ENCODE measurements at places on chromosomes 2 and 18.
A peak's percentile ranks its signal among the peaks of the same experiment; 100 is the strongest.

GRCh38 chr2:127400533-127400896 lies 12.7 kb upstream of the MAP3K2 start:
- peaks cover 40% of the 10 kb centered on the region for H3K4me1 ChIP-seq
- no peaks in the 10 kb centered on the region for H3K36me3 ChIP-seq
- H3K4me3 ChIP-seq: no peak overlapping the region
- H3K27ac ChIP-seq: no peak overlapping the region
- no peaks in the 10 kb centered on the region for H3K27me3 ChIP-seq
- ATAC-seq: peak; percentile 9

DNA sequence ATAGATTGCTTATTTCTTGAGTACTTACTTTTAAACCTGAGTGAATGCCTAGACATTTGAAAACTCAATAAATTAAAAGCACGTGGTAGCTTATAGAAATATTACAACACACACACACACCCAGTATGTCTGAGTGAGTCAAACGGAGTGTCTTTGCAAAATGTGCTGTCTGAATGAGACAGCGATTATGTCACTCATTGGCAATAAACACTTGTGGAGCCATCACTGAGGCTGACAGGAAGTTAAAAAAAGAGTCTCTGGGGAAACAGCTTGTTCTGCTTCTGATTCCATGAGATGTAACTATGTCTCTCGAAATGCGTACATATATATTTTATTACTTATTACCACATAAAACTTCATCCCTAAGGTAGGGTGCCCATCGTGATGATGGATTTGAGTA lies 22.3 kb upstream of the VPS4B start:
- H3K36me3 ChIP-seq: no peaks in the 10 kb centered on the region
- no peak overlapping the region for H3K4me3 ChIP-seq

DNA sequence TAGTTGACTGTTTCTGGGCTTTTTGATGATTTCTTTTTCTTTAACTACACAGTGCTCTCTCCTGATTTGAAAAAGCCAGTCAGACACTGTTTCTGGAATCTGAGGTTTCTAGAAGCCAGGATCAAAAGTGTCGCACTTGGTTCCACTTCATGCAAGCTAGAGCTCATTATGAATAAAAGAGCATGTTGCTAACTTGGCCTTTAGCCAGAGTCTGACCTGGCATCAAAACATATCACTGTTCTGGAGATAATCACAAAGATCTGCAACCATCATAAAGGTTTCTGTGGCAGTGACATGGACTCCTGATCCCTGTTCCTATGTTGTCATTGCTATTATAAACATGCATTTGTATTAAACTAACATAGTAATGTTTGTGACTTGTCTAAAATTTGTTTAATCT lies 76.1 kb upstream of the MAPRE2 start:
- H3K4me3 ChIP-seq: no peak overlapping the region
- H3K27me3 ChIP-seq: peaks cover 14% of the 10 kb centered on the region
- no peak for ATAC-seq

DNA sequence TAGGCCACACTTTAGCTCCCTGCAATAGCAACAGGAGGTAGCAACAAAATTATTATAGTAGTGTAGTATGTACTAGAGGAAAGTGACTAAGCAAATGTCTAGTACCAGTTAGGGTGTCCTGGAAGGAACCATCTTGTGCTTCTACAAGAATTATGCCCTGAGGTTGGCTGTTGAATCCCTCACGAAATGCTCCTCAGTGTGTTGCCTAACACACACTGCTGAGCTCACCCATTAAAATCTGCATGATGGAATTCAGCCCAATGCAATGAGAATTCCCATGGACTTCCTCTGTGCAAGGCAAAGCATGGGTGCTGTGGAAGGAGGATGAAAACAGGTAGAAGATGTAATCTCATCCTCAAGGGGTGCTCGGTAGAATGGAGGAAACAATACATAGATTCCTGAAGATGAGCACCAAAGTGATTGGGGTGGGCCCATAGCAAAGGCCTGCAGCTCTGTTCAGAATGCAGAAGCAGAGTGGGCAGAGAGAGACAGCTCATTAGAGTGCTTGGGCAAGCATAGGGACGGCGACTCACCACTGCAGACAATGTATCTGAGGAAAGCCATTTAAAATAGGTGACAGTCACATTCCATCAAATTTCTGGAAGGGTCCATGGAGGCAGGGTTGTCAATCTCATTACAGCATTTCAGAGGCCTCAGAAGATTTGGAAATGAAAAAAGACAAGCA lies 1.2 kb upstream of the UGT1A7 start:
- H3K4me1 ChIP-seq: no peaks in the 10 kb centered on the region
- no peaks in the 10 kb centered on the region for H3K36me3 ChIP-seq
- no peak for ATAC-seq
- no peak overlapping the region for H3K27ac ChIP-seq

DNA sequence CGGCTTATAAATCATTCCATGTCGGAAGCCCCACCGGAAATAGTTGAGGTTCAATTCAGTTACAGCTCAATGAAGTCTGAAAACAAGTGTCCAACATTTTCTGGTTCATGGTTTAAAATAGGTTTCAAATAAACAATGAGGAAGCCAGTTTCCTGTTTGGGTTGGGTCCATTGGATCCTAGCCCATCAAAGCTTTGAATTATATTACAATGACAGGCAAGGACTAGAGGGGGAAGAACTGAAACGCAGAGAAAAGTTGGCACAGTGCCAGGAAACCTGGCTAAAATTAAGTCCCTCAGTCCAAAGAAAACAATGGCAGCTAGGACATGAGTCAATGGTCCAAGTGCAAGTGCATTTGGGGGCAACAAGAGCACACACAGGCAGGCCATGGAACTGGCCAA lies 32.0 kb downstream of the SLC14A1 start:
- H3K36me3 ChIP-seq: no peaks in the 10 kb centered on the region
- peaks cover 10% of the 10 kb centered on the region for H3K4me1 ChIP-seq
- peaks cover 54% of the 10 kb centered on the region for H3K27me3 ChIP-seq
- H3K4me3 ChIP-seq: no peak overlapping the region
- H3K27ac ChIP-seq: no peak overlapping the region
- no peak for ATAC-seq

DNA sequence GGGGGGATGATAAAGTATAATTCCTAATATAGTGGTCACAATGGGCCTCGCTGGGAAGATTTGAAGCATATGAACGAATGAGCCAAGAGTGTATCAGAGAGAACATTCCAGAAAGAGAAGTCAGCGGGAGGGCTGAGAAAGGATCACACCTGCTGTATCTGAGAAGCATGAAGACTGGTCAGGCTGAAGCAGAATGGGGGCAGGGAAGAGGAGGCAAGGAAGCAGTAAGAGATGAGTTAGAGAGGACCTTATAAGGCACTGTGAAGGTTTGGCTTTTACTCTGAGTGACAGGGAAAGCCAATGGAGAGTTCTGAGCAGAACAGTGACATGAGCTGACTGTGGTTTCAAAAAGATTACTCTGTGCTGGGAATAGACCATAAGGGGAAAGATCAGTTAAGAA lies 73.5 kb downstream of the CHN1 start:
- no peaks in the 10 kb centered on the region for H3K4me1 ChIP-seq
- H3K27me3 ChIP-seq: no peaks in the 10 kb centered on the region
- H3K36me3 ChIP-seq: no peaks in the 10 kb centered on the region
- H3K27ac ChIP-seq: no peak overlapping the region

GRCh38 chr2:163878718-163879117 lies 142.9 kb upstream of the FIGN start:
- no peaks in the 10 kb centered on the region for H3K27me3 ChIP-seq
- no peaks in the 10 kb centered on the region for H3K36me3 ChIP-seq
- no peak overlapping the region for H3K27ac ChIP-seq
- no peak overlapping the region for H3K4me3 ChIP-seq
- ATAC-seq: no peak
